Urinary bladder (tissue), 4 donors: ENCODE measurements at places on chromosomes 2 and 18.
A peak's percentile ranks its signal among the peaks of the same experiment; 100 is the strongest.

DNA sequence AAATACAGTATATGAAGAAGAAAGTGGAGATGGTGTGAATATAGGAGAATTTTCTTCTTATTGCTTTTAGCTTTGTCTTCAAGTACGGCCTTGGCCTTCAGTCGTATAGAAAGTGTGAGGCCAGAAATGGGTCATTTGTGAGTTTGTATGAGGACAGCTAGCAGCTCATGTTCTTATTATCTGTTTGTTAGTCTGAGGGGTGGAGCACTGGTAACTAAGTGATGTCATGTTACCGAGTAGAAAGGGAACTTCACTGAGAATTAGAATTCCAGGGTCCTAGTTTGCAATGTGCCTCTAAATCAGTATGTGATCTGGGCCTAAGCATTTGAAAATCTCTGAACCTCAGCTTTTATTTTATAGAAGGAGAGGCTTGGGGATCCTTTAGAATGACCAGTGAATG, 588.6 kb downstream of the NRXN1 start:
- DNase-seq, result no peak

DNA sequence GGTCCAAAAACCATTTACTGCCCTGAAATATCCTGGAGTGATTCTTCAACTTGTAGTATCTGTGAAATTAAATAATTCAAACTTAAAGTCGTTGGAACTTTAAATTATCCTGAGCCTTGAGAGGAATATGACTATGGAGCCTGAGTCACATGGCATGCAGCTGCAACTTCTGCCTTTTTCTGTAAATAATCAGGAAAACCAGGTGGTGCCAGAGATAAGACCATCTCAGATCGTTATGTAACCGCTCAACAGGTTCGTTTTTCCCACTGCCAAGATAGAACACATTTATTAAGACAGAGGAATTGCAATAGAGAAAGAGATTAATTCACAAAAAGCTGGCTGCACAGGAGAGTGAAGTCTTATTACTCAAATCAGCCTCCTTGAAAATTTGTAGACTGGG, 876.5 kb downstream of the SUCLG1 start:
- no peak for DNase-seq

GRCh38 chr2:197359859-197360258, 49.3 kb upstream of the ANKRD44 start:
- DNase-seq, result no peak

- no peak for DNase-seq
Observed at GRCh38 chr18:79630281-79631095, 49.1 kb upstream of the CTDP1 start.

DNA sequence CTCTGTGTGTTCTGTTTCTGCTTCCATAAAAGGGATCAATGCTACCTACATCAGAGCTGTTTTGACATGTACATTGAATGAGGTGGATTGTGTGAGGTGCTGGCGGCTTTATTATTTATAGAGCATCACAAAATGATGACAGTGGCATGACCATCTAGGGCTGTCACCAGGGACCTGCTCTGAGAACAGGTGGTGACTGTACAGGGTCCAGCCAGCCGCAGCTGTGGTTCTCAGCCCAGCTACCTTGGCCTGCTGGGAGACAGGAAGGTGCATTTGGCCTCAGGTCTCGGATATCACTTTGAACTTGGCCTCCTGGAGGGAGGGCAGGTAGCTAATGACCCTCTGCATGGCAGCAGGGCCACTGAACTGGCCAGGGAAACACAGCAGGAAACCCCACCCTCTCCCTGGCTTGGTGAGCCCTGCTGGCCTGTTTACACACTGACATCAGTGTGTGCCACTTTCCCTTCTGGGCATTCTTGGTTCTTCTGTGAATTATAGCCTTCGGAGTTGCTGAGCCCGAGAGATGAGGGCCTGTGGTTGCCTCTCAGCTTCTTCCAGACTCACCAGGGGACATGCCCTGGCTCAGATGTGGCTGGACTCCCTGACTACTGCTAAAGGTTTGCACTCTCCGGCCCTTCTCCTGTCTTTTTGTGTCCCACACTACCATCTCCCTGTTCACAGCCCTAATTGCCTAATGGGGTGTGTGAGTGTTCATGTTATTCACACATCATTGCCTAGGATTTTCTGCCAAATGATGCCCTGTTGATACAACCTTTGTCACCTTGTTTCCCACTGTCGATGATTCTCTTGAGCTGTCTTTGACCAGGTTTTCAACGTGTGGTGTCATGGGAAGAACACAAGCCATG, 109.2 kb upstream of the RAB12 start:
- DNase-seq, result no peak

DNA sequence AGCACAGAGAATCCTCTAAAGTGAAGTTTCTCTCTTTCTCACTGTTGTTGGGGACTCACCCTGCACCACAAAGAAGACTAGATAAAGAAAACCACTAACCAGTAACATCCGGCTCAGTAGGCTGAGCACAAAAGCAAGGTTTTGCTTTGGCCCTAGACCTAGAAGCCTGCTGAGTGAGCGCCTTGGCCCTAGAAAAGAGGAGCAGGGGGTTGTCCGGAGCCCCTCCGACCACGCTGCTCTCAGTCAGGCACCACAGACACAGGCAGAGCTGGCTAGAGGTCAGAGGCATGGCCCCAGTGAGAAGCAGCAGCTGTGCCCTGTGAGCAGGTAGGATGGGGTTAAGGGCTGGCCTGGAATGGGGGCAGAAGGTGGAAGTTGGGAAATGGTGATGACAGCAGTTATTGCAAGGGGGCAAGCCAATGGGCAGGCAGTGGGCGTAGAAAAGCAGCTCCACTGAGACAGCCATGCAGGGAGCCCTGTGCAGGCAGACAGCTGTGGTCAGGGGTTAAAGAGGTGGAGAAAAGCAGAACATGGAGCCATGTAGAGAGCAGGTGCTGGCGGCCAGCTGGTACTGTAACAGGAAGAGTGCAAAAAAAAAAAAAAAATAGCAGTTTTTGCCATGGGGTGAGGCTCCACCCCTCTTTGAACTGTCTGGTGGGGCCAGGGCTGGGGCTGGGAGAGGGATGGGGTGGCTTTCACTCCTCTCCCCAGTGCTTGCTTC, 36.9 kb upstream of the SLC14A1 start:
- DNase-seq, result no peak

DNA sequence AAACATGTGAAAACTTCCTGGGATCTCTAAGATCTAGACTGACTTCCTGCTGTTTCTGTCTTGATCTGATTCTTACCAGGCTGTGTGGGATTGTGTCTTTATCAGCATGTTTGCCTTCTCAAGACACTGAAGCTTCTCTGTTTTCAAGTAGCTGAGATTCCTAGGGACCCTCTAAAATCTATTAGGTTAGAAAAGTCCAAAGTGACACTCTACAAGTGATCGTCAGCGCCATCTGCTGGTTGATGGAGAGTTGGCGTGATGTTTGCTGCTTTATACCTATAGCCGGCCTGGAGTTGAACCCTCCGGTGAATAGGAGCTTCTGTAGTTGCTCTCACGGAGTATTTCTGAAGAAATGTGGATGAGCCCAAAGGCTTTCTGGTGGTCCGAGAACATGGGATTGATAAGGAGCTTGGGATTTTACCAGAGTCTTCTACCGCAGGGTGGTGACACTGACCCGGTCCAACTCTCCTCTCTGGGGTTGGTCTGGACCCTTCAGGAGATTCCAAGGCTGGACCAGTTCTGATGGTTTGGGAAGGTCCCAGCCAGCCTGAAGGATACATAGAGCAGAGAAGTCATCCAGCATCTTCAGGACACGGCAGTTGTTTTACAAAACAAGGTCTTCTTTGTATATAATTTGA, 96.0 kb upstream of the TTC39C start:
- peak; percentile 40 for DNase-seq

DNA sequence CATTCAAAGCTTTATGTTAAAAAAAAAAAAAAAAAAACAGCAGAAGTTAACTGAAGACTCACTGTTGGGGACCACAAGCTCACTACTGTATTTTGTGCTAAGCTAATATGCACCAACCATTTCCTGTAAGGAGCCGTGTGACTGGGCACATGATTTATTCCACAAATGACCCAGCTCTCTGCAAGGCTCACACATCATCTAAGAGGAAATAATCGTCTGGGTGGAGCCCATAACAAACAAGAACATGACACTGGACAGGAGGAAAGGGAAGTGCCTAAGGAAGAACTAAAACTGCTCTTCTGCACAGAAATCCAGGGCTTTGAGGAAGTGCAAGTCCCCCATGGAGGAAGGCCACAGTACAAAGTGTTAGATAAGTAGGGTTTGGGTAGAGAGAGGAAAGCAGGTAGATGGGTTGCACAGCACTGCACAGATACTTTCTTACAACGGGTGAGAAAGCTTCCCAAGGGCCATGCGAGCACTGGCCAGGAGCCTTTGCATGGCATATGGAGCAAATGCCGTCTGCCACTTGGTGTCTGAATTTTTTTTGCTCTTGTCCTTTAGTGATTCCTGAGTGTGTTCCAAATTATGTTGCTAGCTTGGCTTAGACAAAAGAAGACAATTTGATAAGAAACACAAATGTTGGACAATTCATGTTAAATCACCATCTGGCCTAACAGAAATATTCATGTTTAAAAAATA, 24.4 kb downstream of the NFE2L2 start:
- DNase-seq, result no peak

DNA sequence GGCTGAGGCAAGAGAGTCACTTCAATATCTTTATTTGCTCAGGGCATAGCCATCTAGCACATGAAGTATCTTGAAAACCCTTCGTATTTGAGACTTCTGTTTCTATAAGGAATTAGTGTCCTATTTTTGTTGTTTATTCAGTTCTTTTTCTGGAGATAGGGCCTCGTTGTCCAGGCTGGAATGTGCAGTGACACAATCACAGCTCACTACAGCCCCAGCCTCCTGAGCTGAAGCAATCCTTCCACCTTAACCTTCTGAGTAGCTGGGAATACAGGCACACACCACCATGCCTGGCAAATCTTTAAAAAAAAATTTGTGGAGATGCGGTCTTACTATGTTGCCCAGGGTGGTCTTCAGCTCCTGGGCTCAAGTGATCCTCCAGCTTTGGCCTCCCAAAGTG, 50.6 kb downstream of the PSMD14 start:
- DNase-seq, result no peak

- DNase-seq, result no peak
Observed at GRCh38 chr2:224927011-224927410, 115.3 kb downstream of the DOCK10 start.

DNA sequence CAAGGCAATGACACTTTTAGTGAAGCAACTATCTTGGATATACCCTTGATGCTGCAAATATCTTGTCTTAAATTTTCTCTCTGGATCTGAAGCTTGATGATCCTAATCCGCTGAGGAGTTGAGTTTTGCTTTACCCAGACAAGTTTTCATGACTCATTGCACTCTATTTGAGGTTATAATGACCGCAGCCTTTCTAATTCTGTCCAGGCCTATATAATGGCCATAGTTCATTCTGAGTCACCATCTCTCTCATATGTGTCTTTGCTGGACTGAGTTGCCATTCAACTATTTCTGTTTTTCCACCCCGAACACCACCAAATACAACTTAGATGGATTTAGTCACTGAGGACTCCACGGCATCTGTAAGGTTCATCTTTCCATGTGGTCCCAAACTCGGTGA, 802.1 kb upstream of the FAM98A start:
- DNase-seq, result no peak

DNA sequence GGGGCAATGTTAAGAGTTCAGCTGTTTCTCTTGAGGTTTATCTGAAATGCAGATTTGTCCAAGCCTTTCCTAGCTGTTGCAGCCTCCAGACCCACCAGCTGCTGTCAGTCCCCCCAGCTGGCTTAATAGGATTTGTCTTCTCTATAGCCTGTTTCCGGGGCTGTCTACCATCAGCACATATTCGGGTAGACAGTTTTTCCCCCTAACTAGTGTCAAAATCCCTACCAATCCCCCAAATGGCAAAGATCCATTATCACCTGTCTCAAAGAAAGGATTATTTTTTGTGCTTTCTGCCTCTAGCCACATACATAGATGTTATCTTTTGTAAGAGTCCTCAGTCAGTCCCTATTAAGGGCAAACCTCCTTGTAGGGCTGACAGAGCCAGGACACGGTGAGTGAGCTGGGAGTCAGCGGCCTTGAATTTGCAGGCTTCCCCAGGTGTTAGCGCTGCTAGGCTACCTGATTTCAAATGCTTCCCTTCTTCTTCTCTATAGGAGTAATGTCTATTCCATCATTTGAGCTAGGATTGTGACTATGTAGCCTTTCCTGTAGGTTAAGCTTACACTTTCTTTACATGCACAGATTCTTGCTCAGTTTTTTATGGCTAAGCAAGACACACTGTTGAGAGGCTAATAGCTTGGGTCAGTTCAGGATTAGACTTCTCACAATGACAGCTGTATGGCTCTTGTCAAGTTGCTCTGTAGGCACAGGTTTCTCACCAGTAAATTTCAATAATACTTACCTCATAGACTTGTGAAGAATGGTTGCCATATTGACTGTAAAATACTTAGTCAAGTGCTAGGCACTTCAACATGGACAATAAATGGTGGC, 171.1 kb upstream of the UNC80 start:
- DNase-seq, result no peak

DNA sequence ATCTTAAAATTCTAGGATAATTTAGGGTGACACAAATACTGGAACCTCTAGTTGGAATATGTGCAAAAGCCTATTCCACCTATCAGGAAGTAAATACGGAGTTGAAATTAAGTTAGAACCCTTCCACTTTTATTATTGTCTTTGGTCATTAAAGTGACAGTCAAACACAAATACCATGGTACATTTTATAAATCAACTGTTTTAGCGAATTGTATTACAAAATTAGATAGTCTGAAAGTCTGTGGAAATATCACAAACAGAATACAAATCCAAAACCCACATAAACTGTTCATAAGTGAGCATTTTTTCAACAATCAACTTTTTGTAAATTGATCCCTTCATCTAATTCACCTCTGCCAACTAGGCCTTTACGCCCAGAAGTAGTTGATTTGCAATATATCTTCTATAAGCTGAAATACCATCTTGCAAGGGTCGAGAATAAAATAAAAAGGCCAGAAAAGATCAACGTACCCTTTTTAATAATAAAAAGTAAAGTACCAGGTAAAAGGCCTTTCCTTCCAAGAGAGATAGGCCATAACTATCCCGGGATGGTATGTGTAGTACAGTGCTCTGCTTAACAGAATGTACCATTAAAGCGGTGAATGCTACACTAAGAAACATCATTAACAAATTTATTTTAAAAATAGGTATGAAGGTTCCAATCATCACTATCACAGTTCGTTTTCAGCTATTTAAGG, 1.3 kb downstream of the USP34 start:
- no peak for DNase-seq

DNA sequence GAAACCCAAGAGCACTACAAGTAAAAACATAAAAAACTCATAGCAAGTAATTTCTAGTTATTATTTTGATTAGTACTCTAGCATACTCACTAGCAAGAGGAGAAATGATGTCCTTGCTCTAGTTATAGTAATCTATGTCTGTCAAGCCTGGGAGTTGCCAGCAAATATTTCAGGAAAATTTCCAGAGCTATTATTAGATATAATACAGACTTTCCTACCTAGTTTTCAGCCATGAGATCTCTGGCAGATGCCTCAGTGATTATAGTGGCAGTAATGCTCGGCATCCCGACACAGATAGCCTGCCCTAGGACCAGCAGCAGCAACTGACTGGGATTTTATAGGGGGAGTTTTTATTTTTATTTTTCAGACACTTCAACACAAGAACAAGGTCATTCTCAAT, 224.4 kb downstream of the ZNF385B start:
- DNase-seq, result no peak
